ENCODE measurements at places on chromosomes 2 and 18. TPM values are rescaled to one million over a fixed set of nuclear protein-coding genes. Genes with fewer than 3 reads are reported as not detected.

- no peak for DNase-seq
Measured at GRCh38 chr18:22977847-22978701, 44.9 kb downstream of the RBBP8 start.

DNA sequence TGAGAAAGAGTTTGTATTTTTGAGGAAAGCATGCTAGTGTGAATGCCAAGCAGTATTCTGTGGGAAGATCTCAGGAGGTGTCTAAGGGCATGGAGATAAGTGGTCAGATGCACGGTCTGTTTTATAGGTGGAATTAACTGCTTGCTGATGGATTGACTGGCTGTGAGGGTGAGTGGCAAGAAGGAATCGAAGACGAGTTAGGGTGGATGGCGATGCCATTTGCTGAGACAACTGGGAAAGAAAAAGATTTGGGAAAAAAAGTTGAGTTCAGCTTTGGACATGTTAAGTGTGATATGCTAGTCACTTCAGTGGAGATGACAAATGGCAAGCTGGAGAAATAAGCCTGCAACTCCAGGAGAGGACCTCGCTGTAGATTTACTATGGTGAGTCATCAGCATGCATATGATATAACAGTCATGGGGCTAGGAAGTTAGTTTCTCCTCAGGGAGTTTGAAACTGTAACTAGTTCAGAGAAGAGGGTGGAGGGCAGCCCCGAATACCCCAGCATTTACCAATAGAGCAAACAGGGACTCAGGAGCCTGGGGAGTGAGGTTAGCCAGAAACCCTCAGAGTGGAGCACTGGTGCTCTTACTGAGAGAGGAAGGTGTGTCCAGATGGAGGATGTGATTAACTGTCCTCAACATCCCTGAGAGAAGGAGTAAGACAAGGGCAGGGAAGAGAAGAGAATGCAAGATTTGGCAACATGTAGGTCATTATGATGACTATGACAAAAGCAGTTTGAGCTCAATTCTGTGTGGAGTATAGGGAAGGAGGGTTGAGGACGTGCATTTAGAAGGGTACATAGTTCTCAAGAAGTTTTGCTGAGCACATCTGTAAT lies 2.0 kb upstream of the HK2 start:
- DNase-seq = no peak

DNA sequence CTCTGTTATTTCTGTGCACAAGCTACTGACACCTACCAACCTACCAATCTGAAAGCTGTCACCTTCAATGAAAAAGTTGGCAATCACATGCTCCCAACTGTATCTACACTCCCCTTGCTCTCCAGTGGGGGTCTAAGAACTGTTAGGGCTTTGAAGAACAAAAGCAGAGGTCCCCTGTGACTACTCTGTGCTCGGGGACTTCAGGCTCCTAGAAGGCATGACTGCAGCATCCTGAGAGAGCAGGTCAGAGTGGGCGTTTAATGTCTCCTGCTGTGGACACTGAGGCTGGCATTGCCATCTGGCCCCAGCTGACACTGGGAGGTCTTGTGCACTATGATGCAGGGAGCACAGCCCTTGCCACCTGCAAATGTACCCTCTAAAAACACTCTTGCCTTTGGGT lies 93.3 kb downstream of the ACTR2 start:
- DNase-seq = no peak

Gene SLC11A1
- 8.9 TPM for polyA plus RNA-seq

Gene CLEC4F
- 0.04 TPM for polyA plus RNA-seq

GRCh38 chr18:36537289-36537688 lies 239.8 kb downstream of the FHOD3 start:
- no peak for DNase-seq

DNA sequence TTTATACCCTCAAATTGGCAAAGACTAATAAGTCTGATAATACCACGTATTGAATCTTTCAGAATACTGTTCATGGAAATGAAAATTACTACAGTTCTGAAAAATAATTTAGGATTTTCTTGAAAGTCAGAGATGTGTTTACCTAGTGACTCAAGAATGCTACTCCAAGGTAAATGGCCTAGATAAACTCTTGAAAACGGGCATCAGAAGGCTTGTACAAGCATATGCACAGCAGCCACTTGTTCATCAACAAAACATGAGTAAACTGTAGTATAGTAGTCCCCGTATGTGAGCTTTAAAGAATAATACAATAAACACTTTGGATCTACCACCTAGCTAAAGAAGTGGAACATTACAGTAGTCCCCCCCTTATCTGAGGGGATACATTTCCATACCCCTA lies 157.5 kb downstream of the THADA start:
- no peak for DNase-seq

DNA sequence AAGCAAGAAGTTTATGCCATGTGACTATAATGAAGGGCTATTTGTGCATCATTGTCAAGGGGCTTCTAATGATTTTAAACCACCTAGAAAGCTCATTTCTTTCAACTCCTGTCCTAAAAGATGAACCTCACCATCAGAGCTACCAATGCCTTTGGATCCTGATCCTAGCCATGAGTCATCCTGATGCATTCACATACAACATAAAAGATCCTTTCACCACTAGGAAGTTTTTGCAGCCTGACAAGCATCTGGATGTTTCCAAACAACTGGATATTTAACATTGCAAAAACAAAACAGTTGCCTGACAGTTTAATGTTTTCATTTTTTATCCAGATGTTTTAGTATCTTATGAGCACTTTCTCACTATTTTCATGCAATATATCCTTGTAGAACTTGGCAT lies 425.3 kb downstream of the MBD2 start:
- no peak for DNase-seq

DNA sequence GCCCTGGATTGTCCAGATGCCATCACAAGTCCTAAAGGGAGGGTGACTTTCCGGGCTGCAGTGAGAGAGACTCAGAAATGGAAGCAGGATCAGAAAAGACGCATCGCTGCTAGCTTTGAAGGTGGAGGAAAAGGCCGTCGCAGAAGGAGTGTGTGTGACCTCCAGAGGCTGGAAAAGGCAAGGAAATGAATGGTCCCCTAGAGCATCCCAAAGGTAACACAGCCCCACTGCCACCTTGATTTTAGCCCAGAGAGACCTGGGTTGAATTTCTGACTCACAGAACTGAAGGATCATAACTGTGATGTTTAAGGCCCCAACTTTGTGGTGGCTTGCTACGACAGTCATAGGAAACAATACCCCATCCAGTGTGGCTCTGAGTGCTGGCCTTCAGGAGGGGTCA lies 8.6 kb upstream of the NCK2 start:
- DNase-seq = no peak

- DNase-seq = no peak
Measured at GRCh38 chr2:138494265-138494966, 7.2 kb upstream of the SPOPL start.

Gene AQP12A
- not detected for polyA plus RNA-seq

Gene METTL21A
- 13.3 TPM for polyA plus RNA-seq

GRCh38 chr2:96940980-96941775 lies 45.2 kb downstream of the FAM178B start:
- DNase-seq = no peak

GRCh38 chr2:168639441-168639898 lies 163.0 kb upstream of the NOSTRIN start:
- DNase-seq = peak; percentile 84

- DNase-seq = peak; percentile 50
Measured at GRCh38 chr18:74498712-74499627, 2.8 kb downstream of the CNDP2 start.

GRCh38 chr18:23342506-23342905 lies 110.6 kb upstream of the RIOK3 start:
- DNase-seq = no peak

DNA sequence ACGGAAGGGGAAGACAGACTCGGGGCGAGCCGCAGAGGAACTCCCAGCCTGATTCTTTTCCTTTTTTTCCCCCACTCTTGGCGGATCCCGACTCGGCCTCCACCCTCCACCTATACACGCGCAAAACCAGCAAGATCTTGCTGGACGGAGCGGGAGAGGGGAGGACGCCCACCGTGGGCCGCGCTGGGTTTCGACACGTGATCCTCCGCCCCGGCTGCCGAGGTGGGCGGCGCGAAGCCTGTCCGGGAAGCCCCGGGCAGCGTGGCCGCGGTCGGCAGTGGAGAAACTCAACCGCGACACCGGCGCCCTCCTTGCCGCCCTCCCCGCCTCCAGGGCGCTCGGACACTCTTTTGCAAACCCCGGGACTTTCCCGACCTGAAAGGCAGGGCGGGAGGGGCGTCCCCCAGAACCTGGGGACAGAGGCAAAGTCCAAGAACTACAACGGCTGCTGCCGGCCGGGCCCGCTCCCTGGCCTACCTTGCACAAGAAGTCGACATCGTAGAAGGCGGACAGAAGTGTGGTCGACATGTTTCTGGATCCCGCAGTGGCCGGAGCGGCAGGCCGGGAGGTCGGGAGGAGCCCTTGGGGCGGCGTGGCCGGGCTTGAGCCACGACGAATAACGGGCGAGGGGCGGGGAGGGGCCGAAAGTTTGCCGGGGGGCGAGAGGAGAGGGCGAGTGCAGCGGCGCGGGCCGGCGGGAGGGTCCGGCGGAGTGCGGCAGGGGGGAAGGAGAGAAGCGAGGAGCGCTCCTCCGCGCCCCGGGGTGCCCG lies 433 bp downstream of the ZFP36L2 start:
- peak; percentile 76 for DNase-seq

DNA sequence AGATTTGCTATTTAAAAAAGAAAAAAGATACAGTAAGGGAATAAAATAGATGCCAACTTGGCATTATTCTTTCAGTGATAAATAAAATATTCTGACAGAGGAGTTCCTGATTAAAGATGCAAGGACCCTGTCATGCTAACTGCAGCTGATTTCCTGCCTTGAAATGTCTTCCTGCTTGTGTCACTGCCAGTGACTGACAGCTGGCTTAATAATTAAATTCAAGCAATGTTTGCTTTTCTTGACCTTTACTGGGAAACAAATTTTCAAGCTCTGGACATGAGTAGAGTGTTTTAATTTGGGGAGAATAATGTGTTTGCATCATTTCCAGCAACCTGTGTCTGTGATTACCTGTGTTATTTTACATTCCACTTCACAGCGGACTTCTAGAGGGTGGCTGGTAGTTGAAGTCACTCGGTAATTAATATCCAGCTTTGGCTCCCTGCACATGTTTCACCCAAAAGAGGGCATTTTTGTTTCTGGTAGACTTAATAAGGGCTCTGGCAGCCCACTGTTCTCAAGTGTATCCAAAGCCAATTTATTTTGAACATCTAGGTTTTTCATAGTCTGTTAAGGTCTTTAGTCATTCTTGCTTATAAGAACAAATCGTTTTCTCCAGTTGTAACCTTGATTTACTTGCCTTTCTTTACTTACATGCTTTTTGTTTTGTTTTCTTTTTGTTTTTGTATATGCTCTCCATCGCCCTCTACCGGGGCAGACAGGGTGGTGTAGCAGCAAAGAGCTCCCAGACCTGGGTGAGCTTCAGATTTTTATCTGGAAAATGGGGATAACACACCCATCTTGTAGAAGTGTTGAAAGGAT lies 48.5 kb upstream of the PROKR1 start:
- peak; percentile 26 for DNase-seq

DNA sequence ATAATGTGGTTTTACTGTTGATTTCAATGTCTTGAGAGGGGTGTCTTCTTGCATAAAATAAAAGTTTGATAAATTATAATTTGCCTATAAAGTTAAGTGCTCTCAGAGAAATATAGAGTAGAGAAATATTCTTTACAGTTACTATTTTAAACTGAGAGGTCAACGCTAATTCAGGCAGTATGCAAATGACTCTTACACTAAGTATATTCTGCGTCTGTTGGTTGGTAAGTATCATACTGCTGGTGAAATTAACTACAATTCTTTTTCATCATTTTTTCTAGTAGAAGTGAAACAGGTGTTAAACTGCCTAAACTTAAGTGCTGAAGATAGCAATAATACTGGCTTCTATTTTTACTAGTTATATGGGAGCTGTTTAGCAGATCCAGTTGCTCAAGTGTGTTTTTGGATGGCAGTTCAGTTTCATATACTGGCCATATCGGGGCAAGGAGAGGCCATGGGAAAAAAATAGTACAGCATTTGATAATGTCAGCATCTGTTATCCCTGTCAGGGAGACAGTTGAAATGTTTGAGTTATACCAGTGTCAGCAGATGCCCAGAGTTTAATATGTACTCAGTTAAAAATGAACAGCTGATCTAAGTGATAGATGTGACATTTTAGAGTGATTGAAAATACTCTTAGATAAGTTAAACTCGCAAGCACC lies 86.2 kb downstream of the MIB1 start:
- DNase-seq = no peak

DNA sequence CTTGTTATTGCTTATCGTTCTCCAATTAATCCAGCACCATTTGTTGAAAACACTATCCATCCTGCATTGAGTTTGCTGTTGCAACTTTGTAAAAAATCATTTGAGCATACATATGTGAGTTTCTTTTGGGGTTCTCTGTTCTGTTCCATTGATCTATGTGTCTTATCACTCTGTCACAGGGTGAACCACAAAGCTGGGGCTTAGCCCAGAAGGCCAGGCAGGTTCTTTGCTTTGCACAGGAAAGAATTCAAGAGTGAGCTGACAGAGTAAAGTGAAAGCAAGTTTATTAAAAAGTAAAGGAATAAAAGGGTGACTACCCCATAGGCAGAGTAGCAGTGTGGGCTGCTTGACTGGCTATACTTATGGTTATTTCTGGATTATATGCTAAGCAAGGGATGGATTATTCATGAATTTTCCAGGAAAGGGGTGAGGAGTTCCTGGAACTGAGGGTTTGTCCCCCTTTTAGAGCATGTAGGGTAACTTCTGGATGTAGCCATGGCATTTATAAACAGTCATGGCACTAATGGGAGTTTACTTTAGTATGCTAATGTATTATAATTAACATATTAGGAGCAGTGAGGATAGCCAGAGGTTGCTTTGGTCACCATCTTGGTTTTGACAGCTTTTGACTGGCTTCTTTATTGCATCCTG lies 46.8 kb downstream of the RNF138 start:
- DNase-seq = no peak

DNA sequence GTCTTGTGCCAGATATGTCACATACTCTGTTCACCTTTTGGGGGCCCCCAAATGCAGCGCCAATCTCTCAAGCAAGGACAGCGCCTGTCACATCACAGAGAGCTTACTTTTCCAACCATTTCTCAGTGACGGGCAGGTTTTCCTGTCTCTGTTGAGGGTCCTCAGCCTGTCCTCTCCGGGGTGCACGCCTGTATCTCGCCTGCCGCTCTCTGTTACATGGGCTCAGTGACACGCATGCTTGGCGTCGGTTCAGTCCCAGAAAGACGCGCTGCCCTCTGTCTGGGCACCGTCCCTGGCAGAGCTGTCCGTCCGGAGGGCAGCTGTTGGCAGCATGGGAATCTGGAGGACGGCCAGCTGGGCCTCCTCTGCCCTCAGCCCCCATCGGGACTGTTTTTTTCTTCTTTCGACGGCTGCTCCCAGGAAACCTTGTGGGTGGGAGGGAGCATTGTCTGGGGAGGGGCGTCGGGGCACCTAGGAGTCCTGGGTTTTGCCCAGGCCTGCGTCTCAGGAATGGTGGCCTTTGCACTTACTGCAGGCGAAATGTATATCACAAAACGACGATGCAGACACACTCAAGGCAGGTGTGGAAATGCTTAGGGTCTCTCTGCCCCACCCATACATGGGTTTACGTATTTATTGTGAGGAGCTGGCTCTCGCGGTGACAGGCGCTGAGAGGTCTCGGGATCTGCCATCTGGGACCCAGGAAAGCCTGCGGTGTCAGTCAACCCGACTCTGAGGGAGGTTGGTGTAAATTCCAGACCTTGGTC lies 30.9 kb downstream of the RTP5 start:
- peak; percentile 11 for DNase-seq

GRCh38 chr2:138658187-138658894 lies 121.8 kb downstream of the NXPH2 start:
- no peak for DNase-seq

Gene SERPINB3
- not detected for polyA plus RNA-seq

GRCh38 chr2:230578106-230578505 lies 134.5 kb upstream of the CAB39 start:
- DNase-seq = no peak

Data from heart left ventricle (tissue), 16 donors.